ENCODE measurements at places on chromosomes 4 and X.

DNA sequence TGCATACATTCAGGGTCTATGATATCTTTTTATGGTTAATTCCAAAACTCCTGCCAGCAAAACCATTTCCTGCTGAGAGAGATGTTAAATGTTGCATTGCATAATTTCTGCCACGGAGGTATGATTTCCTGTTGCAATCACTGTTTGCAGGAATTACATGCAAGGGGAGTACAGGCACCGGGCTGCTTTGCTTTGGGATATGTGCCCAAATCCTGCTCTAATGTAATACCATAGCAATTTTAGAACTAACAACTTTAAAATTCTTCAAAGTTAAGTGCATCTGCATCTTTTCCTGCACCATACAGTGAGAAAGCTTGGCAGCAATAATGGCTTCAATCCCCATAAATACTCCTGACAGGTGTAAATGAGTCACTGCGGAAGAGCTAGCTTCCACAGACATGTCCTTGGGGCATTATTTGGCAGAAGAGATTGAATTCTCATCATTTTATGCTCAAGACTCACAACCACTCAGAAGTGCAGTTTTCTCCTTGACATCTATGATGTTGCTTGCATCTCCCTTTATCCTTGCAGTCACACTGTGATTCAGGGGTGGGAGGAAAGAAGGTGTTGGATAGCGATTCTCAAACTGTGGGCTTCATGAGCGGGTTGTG is 29.6 kb downstream of the TRIM2 start:
- DNase-seq = no peak

DNA sequence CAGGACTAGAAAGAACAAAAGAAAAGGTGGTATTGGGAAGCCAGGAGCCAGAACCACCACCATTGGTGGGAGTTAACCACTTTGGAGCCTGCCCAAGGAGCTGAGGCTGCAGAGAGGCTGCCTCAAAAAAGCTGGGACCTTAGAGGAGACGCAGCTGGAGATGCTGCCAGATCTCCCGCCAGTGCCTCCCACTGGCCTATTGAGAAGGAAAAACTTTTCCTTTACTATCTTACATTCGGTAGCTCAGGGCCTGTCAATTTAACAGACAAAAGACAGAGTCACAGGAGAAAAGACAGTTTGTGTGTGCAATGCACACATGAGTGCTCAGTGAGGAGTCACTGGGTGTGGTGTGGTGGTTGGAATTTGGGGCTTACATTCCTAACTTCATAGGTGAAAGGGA is 52.4 kb upstream of the HPSE start:
- no peak for DNase-seq

DNA sequence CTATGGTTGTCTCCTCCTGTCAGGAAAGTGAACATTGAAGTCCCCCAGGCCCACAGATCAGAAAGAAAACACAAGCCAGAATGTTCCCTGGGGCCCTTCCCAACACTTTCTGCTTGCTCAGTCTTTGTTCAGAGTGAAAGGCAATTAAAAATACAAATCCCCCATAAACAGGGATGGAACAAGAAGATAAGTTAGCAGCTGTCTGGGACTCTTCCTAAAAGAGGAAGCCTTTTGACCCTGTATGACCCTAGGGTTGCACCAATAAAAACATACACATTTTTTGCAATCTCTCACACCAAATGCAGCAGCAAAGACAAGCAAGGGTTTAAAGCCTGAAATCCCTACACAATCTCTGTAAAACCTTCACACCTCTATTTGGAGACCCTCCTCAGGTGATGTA is 22.6 kb downstream of the IRF2 start:
- DNase-seq = no peak

GRCh38 chr4:53711926-53712325 is 120.6 kb upstream of the LNX1 start:
- no peak for DNase-seq

DNA sequence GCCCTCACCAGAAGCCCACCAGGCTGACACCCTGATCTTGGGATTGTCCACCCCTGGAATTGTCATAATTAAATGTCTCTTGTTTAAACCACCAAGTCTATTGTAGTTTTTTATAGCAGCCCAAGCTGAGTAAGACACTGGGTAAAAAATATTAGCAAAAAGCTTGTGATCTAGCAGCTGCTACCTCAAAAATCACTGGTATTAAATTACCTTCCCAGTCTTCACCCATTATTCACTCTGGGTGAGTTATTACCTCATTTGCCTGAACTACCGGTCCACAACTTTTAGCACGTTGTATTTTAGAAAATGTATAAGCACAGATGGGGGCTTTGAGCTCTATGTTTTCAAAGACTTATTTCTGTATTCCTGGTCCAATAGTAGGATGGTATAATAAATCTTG is 12.0 kb upstream of the TRIM61 start:
- DNase-seq = no peak

DNA sequence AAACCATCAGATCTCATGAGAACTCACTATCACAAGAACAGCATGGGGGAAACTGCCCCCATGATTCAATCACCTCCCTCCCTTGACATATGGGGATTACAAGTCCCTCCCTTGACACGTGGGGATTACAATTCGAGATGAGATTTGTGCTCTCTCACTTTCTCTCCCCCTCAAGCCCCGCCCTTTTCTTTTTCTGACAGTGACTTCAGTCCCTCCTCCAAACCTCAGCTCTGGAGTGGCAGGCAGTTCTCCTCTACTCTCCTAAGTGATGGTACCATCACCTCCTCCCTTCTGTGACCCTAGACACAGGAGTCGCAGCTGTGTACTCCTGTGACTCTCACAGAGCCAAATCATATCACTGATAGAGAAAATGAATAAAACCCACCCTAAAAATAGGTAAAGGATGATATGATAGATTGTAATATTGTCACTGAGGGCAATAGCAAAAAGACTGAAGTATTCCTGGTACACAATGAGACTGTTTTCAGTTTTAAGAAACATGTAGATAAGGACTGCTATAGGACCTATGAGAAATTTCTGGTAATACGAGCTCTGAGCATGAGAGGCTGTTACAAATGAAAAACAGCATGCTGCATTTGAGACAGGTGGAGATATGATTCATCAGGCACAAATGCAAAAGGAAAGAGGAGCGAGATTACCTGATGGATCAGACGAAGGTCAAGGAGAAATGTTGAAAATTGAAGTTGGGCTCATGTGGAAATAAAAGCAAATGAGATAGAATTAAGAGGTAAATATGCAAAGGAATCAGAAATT is 101.2 kb upstream of the CBLL2 start:
- DNase-seq = no peak

DNA sequence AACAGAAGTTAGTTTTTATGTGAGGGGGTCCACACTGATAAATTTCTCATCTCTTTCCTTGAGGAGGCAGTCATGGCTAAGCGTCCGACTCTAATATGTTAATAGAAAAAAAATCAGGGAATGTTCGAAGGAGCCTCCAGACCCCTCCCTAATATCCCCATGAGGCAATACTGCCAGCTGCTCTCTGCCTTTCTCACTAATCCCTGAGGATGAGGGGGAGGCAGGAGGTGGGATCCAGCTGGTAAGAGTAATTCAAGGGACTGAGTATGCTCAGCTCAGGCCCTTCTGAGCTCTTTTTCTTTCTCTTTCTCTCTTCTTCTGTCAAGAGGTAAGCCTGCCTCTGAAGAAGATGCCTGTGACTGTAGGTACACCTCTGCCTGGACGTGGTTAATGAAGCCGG is 51.7 kb downstream of the PIR start:
- no peak for DNase-seq

DNA sequence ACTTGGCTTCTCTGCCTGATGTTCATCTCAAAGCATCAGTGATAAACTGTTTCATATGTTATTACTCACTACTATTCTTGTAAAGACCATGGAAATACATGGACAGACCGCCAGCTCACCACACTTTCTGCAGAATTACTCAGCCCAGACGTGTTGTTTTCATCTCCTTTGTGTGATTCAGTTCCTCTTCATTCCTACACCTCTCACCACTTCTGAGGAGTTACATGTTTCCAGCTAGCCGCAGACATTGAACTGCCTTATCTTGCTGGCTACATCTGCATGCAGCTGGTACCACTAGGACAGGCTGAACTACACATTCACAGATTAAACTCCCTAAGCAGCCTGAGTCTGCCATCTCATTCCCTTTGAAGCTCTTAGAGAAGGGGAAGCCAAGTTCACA is 443.2 kb upstream of the FGF16 start:
- DNase-seq = peak; percentile 2

DNA sequence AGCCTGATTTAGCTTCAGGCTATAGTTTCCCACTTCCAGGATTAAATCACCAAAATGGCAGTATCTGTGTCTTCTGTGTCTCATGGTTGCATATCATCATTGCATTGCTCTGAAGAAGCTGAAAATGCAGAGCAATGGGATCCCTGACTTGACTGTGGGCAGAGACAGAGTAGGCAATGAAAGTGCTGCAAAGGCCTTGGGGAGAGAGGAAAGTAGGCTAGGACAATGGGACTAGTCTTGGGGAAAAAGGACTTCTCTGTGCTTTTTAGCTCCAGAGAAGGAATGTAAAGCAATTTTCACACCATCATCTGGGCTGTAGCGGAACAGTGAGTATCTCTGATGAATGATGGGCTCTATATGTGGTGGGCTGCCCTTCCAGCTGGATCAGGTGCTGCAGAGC is 202.5 kb downstream of the LDB2 start:
- DNase-seq = no peak

DNA sequence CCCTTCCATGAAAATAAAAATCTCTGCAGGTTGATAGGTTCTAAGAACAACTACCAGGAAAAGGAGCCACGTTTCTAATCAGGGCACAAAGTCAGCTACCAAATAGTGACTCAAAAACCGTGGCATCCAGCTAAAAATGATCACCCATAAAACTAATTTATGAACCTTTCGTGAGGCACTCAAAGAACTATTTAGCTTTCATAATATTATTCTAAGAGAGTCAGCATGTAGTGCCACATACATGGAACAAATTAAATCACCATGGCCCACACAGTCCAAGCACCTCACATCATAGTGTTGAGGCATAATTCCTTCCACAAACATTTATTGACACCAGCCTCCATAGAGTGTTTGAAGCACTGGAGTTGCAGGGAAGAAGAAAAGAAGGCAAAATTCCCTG is 252.0 kb upstream of the PPARGC1A start:
- DNase-seq = no peak

- no peak for DNase-seq
Measured at GRCh38 chr4:48005781-48006180, 10.7 kb downstream of the CNGA1 start.

- DNase-seq = no peak
Measured at GRCh38 chr4:26826721-26827120, 33.9 kb upstream of the STIM2 start.

- DNase-seq = no peak
Measured at GRCh38 chr4:147285751-147286150, 195.1 kb upstream of the EDNRA start.

GRCh38 chr4:142402156-142402555 is 443.9 kb downstream of the INPP4B start:
- DNase-seq = no peak

- no peak for DNase-seq
Measured at GRCh38 chrX:123171781-123172180, 12.3 kb upstream of the GRIA3 start.

- no peak for DNase-seq
Measured at GRCh38 chrX:45198301-45198700, 2.4 kb downstream of the DIPK2B start.

GRCh38 chrX:110046971-110047370 is 44.1 kb downstream of the TMEM164 start:
- DNase-seq = no peak

GRCh38 chr4:37561803-37562207 is 124.4 kb downstream of the RELL1 start:
- DNase-seq = no peak

- no peak for DNase-seq
Measured at GRCh38 chr4:181004056-181004455, 1239.1 kb upstream of the TENM3 start.

DNA sequence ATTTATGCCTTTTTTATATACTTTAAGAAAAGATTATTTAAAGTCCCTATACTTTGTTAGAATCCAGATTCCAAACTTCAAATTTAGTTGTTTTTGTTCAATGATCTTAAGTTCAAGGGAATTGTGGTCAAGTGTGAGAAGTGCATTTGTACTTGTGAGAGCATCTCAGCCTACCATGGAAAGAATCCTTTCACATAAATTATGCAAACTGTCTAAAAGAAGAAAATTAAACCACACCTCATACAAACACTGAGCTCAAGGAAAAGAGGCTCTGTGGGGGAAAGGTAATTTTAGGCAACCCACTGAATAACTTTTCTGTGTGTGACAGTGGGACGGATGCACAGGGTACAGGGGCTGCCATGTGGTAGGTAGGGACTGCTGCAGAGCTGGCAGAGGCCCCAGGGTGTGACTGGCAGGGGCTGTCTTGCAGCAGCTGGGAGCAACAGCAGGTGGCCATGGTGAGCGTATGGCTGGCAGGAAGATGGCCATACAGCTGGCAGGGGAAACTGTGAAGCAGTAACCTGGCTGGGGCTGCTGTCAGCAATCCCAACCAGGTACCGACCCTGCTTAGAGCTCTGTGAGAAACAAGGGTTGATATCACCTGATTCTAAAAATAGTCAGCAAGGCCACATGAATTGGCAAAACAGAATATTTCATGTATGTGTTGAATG is 130.6 kb downstream of the UGT8 start:
- DNase-seq = no peak

- no peak for DNase-seq
Measured at GRCh38 chrX:54798137-54798536, at the start of gene ITIH6. ITIH6 (minus strand) TSS chrX:54798255; CDS start chrX:54798210, 45 bp downstream.

DNA sequence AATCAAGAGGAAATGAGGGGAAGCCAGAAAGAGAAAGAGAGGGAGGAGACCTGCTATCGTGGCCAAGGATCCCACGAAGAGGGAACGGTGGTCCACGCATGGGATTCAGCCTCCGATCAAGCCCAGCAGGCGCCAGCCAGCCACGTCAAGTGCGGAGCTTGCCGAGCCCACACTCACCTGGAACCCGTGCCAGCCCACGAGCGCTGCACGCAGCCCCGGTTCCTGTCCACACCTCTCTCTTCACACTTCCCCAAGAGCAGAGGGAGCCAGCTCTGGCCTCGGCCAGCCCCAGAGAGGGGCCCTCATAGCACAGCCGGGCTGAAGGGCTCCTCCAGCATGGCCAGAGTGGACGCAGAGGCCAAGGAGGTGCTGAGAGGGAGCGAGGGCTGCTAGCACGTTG is 795.1 kb upstream of the GRIA3 start:
- no peak for DNase-seq

Measured in stimulated activated CD4-positive, alpha-beta T cell treated with anti-CD3 and anti-CD28 coated beads, TNF-alpha, amount 100 ng/mL, for 48 hours (primary cell).